ENCODE measurements at places on chromosomes 1 and 21. TPM values are rescaled to one million over a fixed set of nuclear protein-coding genes. Genes with fewer than 3 reads are reported as not detected.

DNA sequence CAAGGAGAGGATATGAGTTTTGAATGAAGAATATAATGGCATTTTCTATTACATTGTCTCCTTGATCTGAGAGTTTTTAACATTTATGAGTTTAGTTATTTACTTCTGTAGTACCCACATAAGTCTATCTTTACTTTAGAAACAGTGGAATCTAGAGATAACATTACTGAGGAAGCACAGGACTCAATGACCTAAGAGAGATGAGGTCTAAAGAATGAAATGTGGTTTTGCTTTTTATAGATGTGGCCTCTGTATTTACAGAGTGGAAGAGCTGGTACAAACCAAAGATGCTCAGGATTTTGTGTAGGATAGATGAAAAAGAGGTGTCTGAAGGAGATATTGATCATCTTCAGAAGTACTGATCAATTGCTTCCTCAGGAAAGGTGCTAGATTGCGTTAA is 177.3 kb downstream of the KCTD3 start:
- no peaks in the 10 kb centered on the region for H3K27me3 ChIP-seq
- no peaks in the 10 kb centered on the region for H3K4me1 ChIP-seq
- H3K4me3 ChIP-seq, result no peak overlapping the region
- no peaks in the 10 kb centered on the region for H3K36me3 ChIP-seq
- no peak for DNase-seq

DNA sequence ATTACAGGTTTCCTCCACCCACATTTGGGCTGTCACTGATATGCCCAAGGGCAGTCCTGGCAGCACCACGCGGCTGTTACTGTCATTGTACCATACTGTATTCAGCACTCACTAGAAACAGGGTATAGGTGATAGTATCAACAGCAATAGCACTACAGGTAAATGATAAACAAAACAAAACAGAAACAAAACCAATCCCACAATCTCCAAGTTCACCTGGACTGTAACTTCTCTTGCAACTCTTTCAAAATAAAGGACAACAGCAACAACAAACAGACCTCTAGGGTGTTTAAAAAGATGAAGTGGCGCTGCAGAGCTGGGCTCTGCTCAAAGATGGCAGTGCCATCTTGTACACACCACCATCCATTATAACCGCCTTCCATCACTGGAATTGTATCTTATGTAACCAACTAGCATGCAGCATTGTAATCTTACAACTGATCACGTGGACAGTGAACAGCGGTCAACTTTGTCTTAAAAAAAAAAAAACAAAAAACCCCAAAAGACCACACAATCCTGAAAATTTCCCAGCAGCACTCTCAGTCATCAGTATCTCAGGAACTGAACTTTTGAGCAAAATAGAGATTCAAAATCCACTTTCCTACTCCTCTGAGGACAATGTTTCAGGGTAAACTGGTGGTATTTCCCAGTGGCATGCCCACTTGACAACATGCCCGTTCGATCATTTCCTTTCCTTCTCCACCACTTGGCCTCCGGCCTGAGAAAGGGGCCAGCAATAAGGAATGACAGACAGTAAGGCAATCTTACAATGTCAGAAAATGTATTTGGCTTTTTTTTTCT is 3.8 kb downstream of the IRF2BP2 start:
- H3K4me1 ChIP-seq, result peaks cover 47% of the 10 kb centered on the region
- H3K27ac ChIP-seq, result peak overlapping the region; percentile 99
- H3K36me3 ChIP-seq, result no peaks in the 10 kb centered on the region
- DNase-seq, result peak; percentile 59

- H3K36me3 ChIP-seq, result no peaks in the 10 kb centered on the region
- DNase-seq, result no peak
- no peaks in the 10 kb centered on the region for H3K4me1 ChIP-seq
- H3K27ac ChIP-seq, result no peak overlapping the region
Measured at GRCh38 chr1:55707196-55707595, 492.0 kb upstream of the USP24 start.

GRCh38 chr21:32114419-32115035 is 164.3 kb downstream of the MIS18A start:
- H3K36me3 ChIP-seq, result no peaks in the 10 kb centered on the region
- DNase-seq, result no peak
- H3K4me1 ChIP-seq, result no peaks in the 10 kb centered on the region
- no peak overlapping the region for H3K4me3 ChIP-seq

- H3K4me3 ChIP-seq, result no peak overlapping the region
- H3K4me1 ChIP-seq, result peaks cover 8% of the 10 kb centered on the region
- no peaks in the 10 kb centered on the region for H3K36me3 ChIP-seq
Measured at GRCh38 chr21:40383951-40384350, 463.0 kb downstream of the DSCAM start.

DNA sequence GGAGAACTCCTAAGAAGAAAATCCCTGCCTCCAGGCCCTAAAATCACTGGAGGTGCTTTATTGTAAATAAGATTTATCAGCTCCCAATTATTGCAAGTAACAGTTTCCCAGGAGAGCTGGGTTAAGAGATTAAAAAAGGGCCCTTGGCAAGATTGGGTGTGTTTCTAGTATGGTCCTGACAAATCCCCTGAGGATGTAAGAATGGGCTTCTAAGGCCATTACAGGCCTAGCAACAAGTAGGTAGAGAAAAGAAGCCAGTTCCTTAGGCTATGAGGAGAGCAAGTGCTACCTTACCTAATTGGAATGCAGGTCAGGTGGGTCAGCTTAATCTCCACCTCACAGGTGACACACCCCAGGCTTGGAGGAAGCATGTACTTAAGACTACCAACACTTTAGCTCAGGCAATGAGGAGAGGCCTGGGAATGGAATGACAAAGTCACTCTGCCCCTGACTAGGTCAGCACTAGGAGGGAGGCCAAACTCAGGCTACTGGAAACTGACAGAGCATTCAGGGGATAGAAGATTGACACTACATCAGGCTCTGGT is 6.8 kb upstream of the OTUD7B start:
- peak overlapping the region; percentile 68 for H3K27ac ChIP-seq
- peaks cover 4% of the 10 kb centered on the region for H3K4me1 ChIP-seq
- no peaks in the 10 kb centered on the region for H3K36me3 ChIP-seq
- H3K4me3 ChIP-seq, result no peak overlapping the region
- DNase-seq, result no peak
- H3K27me3 ChIP-seq, result no peaks in the 10 kb centered on the region

Gene GSTM5
- total RNA-seq, result 24.3 TPM

Gene FABP3
- 52.9 TPM for total RNA-seq

Gene RGL1
- total RNA-seq, result 26.6 TPM

Data from upper lobe of left lung (tissue), 6 donors.